ENCODE measurements at places on chromosomes 4 and X.
A peak's percentile ranks its signal among the peaks of the same experiment; 100 is the strongest.

DNA sequence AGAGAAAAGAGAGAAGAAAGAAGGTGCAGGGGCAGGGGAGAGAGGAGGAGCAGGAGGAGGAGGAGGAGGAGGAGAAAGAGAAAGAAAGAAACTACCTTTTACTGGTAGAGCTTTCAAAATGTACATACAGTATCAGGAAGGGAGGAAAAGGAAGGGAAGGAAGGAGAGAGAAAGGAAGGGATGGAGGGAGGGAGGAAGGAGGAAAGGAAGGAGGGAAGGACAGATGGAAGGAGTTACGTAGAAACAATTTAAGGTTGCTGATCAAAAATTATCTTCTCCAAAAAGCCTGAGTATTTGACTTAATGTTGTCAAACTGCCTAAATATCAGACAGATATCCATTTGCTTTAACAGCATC, 13.4 kb downstream of the TBC1D9 start:
- no peak for DNase-seq

DNA sequence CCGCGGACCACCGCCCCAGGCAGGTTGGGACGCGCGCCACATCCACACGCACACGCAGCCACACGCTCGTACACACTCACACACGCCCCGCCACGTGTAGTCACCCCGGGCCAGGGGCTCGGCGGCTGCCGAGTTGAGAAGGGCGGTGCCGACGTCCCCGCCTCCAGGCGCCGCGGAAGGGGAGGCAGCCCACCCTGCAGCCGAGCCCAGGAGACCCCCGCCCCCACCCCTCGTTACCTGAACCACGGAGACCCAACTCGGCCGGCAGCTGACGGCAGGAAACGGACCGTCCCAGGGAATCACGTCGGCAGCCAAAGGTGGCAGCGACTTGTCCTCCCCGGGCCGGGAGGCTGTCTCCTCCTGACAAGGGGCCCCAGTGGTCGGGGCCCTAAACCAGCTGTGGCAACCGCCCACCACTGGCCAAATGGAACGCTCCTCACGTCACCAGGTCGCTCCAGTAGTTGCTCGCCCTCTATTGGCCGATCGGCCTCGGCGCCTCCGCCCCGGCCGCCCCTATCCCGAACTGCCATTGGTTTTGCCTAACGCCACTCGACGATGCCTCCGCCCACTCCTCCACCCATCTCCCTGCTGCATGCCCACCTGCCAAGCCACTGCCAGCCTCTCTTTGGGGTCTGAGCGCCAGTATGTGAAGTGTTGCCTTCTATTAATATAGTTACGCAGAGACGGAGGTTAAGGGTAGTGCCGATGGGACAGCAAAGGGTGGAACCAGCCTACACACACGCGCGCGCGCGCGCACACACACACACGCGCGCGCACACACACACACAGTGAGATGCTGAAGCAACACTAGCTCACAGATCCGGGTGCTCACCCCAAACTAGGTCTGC, at the start of gene ZDHHC9:
Gene ZDHHC9, minus strand, starts transcription at position 428 of the 848 bp plus-strand sequence. CDS start 1,941 bp downstream, outside the sequence.
- peak; percentile 91 for DNase-seq

DNA sequence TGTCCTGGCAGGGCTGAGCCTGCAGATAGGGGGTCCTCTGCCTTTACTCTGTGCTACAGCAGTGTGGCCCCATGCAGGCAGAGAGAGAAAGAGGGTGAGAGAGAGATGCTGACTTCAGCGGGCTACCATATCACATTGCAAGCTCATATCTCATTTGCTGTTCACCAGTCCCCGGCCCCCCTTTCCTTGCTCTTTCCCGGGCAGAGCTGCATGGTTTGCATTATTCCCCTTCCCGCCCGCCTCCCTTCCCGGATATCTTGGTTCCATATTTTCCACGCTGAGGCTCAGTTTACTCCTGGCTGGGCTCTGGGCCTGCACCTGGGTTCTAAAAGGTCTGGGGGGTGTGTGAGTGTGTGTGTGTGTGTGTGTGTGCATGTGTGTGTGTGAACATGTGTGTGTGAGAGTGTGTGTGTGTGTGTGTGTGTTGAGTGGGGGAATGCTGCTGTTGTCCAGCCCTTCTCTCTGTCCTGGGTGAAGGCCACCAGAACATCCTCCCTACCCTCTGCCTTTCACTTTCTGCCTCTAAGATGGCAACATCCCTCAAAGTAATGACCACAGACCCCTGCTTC, 63.5 kb downstream of the PJA1 start:
- DNase-seq: no peak

DNA sequence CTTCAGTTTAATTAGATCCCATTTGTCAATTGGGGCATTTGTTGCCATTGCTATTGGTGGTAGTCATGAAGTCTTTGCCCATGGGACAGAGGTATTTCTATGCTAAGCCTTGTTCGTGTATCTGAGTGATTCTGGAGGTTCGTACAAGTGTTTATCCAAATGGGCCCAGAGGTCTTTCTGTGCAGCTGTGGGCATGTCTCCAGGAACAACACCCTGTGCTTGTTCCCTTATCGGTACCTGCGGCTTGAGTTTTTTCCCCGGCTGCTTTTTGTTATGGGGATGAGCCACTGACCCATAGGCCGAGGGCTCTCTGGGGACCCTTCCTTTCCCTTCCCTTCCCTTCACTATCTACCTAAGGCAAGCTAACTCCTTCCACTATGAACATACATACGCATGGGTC, 81.4 kb upstream of the WDR1 start:
- no peak for DNase-seq

DNA sequence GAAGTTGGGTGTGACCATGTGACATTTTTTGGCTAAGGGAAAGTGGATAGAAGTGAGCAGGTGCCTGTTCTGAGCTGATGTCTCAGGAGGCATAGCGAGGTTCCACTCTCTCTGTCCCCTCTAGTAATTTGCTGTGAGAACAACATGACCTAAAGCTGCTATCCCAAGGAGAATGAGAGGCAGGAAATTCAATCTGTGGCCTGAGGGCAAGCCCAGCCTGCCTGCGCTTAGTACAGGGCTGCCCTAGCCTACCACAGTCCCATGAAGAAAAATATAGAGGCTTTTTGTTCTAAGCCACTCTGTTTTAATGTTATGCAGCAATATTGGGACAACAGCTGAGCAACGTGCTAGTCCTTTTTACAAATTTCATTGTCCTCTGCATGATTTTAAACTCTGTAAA, 193.1 kb downstream of the LDB2 start:
- no peak for DNase-seq

DNA sequence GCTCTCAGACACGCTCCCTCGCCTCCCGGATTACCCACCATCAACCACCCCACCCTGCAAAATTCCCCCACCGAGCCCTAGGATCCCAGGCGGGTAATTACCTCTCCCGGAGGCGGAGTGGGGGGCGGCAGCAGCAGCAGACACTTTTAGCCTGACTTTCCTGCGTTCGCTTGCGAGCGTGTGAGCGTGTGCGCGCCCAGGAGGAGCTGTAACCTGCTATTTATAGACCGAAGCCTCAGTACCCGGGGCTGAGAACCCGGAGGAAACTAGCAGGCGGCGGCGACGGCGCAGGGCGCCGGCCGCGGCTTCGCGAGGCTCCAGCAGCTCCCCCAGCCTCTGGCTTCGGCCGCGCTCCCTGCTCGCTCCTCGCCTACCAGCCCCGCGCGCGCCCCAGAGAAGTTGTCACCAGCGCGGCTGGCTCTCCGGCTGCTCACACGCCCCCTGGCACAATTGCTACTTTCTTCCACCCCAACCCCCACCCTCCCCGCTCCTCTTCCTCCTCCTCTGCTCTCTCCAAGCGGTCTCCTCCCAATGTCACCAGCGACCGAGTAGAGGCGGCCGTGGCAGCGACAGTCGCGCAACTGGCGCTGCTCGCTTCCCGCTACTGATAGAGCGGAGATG, at the start of gene INPP4B:
Gene INPP4B, minus strand, starts transcription at position 194 of the 621 bp plus-strand sequence.
- peak; percentile 60 for DNase-seq

GRCh38 chr4:77203380-77204197, 46.6 kb downstream of the CCNG2 start:
- DNase-seq: peak; percentile 15

DNA sequence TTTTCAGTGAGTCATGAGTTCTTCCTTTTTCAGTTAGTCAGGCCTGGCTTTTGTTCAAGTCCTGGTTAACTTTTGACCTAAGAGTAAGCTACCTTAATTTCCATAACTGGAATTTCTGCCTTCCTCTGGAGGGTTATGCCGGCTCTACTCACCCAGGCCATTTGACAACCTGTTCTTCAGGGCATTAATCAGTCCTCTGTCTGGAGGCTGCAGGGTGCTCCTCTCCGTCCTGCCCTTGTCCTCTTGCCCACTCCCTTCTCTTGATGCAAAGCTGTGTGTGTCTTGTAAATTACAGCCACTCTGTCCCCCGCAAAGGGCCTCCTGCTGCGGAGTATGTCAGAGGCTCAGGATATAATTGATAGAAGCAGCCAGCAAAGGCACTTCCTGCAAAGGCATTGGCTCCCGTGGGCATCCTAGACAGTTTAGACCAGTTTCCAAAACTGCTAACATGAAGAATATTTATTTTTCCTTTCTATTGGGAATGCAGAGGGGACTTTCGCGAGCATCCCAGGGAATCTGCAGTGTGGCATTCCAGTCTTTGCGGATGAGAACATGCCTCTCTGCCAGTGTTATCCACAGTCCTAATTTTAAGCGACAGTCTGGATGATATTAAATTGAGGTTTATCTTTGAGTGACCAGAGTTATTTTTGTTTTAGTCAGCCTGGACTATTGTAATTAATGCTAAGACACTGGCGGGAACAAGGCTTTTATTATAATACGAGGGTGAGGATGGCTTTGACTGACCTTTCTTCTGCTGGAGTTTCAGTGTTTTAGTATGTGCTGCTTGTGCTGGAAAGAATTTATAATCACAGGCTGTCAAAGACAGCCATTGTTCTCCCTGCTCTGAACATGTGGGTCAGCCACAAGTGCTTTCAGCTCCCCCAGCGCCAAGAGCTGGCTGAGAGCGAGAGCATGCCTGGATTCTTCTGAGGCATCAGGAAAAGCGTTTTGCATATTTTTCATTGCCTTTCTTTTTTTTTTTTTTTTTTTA, 74.2 kb downstream of the LIMCH1 start:
- peak; percentile 88 for DNase-seq

- no peak for DNase-seq
Observed at GRCh38 chr4:7415927-7416686, 18.6 kb downstream of the PSAPL1 start.

DNA sequence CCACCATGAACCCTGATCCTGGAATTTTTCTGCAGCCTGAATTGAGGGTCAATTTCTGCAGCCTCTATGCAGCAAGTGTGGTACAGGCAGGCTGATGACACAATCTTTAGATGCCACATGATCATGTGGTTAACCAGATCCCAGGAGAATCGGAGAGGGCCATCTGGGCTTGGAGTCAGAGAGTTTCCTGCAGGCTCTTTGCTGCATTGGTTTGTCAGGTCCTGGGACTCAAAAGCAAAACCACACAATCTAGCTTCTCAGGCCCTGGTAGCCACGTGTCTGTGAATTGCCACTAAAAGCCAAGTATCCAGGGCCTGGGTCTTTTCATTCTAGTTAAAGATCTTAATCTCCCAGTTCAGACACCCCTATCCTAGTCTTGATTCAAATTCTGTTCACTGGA, 464.5 kb downstream of the BCOR start:
- DNase-seq: no peak

DNA sequence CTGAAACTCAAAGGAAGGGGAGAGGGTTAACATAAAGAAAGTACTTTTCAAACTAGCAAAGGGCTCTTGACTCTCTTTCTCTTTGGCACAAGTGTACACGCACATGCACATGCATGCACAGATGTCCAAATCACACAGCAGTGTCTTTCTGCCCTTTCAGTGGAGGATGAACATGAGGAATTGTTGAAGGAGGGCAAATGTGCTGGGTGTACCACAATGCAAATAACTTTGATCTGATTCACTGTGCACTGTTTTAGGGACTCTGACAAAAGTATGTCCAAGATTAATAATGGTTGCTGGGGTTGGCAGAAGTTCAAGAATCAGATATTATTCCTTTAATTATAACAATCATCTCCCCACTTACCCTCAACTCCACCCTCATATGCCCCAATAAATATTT, 93.8 kb downstream of the GPC4 start:
- no peak for DNase-seq

DNA sequence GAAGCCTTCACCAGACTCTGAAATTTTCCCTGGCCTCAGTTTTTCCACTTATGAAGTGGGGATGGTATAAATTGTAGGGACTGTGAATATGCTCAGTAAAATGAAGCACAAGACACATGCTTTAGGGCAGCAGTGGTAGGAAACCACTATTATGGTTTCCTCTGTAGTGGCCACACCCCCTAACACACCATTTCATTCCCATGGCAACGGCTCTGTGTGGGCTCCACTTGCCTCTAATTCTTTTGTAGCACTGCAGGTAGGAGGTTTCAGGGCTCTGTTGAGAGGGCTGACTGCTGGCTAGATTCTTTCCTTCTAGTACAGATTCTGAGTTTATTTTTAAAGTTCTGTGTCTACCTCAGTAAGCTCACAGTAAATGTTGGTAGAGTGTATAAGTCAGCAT, 3.5 kb upstream of the VMA21 start:
- no peak for DNase-seq

DNA sequence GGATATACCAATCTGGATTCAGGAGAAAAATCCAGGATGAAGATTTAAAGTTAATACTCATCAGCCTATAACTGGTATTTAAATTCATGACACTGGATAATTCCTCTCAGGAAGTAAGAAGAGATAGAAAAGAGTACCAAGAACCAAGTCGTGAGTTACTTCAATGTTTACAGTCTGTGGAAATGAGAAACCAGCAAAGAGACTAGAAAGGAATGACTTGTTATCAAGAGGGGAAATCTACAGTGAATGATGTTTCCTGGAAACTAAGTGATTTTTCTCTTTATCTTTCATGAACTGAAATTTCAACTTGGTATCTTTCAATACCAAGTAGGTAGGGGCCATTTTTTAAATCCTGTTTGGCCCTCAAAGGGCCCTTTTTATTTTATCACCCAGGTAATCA, 217.9 kb upstream of the AFF2 start:
- DNase-seq: no peak

GRCh38 chr4:98711526-98711925, 53.1 kb upstream of the TSPAN5 start:
- no peak for DNase-seq

- DNase-seq: peak; percentile 19
Observed at GRCh38 chr4:15779306-15779705, 1.2 kb downstream of the CD38 start.

DNA sequence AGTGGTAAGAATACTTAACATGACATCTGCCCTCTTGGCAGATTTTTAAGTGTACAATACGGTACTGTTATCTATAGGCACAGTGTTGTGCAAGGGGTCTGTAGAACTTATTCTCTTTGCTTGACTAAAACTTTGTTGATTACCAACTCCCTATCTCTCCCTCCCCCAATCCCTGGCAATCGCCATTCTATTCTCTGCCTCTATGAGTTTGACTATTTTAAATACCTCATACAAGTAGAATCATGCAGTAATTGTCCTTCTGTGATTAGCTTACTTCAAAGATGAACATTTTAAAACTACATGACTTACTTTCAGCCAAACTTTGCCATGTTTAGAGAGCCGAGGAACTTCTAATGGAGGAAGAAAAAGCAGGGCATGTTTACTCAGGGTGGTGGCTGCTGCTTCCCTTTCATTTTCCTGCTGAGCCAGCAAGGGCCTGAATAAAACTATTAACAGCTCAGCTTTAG, 62.4 kb downstream of the APOO start:
- no peak for DNase-seq

DNA sequence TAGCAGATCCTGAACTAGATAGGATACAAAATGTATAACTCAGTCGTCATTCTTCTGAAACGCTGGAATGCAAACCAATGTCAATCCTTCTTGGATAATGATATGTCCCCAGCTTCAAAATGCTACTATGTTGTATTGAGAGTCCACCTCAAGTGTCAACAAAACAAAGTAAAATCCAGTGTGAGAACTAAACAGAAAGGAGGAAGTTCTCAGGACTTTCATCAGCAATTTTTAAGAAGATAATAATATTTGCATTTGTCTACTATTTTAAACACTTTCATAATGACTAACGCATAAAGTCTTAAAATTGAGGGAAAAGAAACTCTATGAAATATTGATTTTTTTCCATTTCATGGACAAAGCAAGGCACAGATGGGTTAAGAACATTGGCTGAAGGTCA, 36.3 kb downstream of the SOD3 start:
- no peak for DNase-seq

Measured in nucleus accumbens (tissue), 56 donors.